ENCODE measurements at places on chromosomes 2 and 18.

GRCh38 chr2:85257970-85258605 is 69.7 kb downstream of the TGOLN2 start:
- no peak for DNase-seq

DNA sequence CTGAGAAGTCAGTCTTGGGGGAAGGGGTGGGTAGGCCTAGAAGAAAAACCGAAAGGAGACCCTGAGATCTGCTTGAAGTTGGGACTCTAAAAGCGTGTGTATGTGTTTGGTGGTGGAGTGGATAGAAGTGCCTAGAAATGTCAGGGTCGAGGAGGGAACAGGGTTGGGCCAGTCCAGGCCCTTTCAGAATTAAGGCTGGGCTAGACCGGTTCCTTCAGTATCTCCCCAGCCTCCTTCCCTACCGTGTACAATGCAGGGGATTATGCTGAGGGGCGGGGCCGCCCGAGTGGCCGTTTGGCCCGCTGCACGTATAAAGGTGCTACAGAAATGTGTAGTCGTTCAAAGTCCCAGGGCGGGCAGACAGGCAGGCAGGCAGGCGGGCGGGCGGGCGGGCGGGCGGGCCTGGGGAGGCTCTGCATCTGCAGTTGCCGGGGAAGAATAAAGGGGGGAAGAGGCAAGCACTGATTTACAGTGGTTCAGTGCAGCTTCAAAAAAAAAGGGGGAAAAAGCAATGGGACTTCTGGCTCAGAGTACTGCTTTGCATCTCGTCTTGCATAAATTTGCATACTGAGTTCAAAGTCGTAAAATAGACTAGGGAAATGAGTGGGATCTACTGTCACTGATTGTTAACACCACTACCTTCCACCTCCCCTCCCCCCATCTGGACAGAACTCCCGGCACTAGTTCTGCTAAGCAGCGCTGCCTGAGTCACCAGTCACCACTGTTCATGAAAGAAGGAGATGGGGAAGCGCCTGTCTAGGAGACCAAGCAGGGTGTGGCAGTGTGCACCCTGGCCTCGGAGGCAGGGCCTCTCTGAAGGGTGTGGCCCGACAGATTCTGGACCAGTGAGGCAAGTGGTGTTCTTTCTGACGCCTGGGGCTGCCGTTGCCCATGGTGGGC is 3.6 kb downstream of the IGFBP2 start:
- DNase-seq = no peak

DNA sequence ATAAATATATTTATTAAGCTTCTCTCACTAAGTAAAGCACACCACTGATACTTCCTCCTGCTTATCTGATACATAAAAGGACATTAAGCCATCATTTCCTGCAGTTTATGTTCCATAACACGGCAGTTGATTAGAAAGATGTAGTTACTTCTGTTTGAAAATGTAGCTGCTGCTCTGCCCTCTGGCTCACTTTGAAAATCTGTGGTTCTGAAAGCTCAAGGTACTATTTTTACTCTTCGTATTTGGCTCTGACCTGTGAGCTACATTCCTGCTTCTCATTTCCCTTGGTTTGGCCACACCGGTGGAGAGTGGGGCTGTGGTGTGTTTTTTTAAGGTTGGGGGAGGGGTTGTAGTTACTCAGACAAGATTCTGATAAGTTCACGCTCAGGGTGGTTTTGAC is 12.8 kb upstream of the TTN start:
- DNase-seq = no peak

- no peak for DNase-seq
Observed at GRCh38 chr2:223042704-223043118, 9.3 kb upstream of the KCNE4 start.

DNA sequence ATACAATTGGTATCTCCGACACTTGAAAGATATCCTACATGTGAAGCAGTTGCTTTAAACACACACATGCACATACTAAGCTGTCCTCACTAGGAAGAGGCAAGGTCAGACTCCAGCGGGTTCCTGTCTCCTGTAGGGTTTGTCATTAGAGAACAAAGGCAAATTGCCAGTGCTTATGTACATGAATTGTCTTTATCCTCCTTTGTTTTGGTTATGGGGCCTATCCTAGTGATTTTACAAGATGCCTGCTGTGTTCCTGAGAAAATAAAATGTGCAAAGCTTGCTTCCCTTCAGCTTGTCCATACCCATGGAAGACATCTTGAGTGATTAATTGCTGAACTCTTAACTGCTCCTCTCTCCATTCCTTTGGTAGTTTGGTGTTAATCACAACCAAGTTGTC is 86.7 kb upstream of the SLC39A10 start:
- no peak for DNase-seq

DNA sequence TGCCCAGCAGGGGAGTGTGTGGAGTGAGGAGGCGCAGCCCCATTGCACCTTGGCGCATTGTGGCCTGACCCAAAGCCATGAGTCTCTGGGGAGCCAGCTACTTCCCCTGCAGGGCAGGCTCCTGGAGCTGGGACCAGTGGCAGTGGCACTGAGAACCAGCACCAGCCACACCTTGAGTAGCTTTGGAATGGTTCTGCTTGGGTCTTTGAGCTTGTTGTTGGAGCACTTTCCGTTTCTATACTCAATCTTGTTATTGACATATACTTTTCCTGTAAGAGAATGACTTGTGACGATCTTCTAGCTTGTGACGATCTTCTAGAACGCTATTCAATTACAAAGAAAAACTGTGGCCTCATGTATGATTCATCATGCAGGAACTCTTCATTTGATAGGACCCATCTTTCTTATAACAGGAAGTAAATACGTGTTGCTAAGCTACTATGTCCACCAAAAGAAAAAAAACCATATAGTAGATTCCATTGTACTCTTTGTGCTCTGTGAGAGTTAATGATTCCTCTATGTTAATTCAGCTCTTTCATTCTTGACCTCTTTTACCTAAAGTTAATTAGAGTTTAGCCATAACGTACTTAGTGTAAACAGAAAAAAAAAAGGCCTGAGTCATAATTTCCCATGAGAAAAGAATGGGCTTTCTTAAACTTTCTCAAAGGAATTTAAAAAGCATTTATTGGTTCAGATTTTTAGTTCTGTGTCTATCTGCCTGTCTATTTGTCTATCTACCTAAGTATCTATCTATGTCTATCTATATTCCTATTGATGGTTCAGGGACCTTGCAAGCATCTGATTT is 113.1 kb downstream of the GATA6 start:
- no peak for DNase-seq

- DNase-seq = peak; percentile 73
Observed at GRCh38 chr2:189152483-189152882, 27.1 kb downstream of the COL5A2 start.

DNA sequence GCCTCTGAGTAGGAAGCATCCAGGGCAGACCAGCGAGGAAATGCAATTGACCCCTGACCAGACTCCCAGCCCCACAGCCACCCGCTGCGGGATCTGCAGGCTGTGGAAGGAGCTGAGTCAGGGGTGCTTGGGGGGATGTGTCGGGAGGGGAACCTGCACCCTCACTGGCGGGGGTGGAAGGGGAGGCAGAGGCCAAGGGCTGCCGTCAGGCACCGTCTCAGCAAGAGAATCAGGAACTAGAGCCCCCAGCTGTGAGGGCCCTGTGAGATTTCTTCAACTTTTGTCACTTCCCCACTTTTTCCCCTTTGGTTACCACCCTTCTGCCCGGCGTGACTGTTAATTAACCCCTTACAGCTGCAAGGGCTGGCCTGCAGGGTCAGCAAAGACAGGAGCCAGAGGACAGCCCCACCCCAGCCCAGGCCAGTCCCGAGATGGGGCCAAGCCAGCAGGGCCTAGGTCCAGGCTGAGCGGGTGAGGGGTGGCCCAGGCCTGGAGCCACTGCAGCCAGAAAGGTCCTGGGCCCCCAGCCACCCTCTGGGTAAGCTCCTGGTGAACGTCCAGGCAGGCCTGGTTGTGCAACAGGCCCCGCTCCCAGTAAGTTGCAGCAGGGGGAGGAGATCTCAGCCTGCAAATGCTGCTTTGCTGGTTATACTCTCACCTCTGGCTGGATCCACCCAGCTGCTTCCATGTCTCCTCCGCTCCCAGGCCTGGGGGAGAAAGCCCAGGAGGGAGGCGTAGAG is 147.0 kb upstream of the ID2 start:
- peak; percentile 94 for DNase-seq

- DNase-seq = no peak
Observed at GRCh38 chr2:54871457-54872107, 148.1 kb downstream of the EML6 start.

DNA sequence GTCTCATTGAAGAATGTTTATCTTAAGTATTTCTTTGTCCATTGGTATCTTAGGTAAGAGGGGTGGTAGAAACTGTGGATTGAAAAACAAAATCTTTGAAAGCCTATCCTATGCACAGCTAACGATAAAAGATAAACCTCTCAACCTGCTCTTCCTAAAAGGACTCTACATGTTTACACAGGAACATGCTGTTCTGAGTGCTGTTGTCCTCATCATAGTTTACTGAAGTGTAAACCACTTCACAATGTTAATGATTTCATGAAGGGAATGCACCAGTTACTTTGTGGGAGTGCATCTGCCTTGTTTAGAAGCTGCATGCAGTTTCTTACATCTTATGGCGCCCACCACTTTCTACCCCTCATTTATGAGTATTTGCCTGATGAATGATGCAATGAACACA is 1.2 kb downstream of the ACMSD start:
- DNase-seq = no peak

DNA sequence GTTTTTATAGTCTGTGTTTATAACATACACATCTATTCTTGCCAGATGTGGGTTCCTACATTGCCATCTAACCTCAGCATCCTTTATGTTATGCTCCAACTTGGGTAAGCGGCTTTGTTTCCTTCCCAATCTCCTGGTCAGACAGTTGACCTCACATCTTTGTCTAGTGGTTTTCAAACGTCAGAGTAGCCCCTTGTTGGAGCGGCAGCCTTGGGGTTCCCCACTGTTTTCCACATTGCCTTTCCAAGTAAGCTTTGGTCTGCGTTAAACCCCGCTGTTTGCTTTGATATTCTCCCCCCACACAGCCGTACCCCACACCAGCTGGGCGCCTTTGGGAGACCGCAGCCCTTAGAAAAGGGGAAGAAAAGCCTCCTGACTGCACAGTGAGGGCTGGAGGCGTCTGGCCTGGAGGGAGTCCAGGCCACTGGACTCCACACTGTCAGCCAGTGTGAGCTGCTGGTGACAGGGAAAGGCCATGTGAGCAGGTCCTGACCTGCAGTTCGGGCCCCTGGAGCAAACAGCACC is 83.3 kb downstream of the MALT1 start:
- DNase-seq = peak; percentile 75
